ENCODE measurements at places on chromosomes 7 and 10.
A peak's percentile ranks its signal among the peaks of the same experiment; 100 is the strongest.

- DNase-seq, result peak; percentile 33
Measured at GRCh38 chr10:94097656-94098055, 103.9 kb downstream of the PLCE1 start.

- DNase-seq, result no peak
Measured at GRCh38 chr10:45308707-45309106, 6.7 kb downstream of the OR13A1 start.

DNA sequence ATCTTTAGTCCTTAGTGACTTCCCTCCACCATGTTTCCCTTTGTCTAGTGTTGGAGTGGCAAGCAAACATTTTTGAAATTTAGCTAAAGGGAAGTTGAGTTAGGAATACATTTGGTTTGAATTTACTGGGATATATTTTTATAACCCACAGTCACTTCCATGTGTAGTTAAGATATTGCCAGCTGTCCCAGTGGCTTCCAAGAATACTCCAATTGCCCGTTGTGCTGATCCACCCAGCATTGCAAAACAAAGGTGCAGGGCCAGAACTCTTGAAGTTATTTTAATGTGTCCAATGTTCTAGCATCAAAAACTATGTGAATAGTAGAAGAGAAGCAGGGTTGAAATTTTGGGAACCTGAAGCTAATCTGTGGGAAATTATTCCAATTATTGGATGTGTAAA is 2.5 kb upstream of the P4HA1 start:
- DNase-seq, result no peak

- DNase-seq, result no peak
Measured at GRCh38 chr7:10181996-10182395, 791.7 kb upstream of the PHF14 start.
